ENCODE measurements at places on chromosomes 12 and 14. TPM values are rescaled to one million over a fixed set of nuclear protein-coding genes. Genes with fewer than 3 reads are reported as not detected.

WASHC4 gene
- 50.6 TPM for total RNA-seq

- H3K4me1 ChIP-seq, result no peaks in the 10 kb centered on the region
- no peak overlapping the region for H3K27ac ChIP-seq
- no peak overlapping the region for H3K4me3 ChIP-seq
- H3K36me3 ChIP-seq, result no peaks in the 10 kb centered on the region
- no peaks in the 10 kb centered on the region for H3K27me3 ChIP-seq
- DNase-seq, result no peak
Observed at GRCh38 chr12:49979791-49980190, 7.0 kb downstream of the AQP6 start.

PDE3A gene
- 94.7 TPM for total RNA-seq

RNF212B gene
- not detected for total RNA-seq

GRCh38 chr14:46352844-46353243 lies 298.7 kb downstream of the RPL10L start:
- no peaks in the 10 kb centered on the region for H3K27me3 ChIP-seq
- H3K4me3 ChIP-seq, result no peak overlapping the region

HNF1A gene
- total RNA-seq, result not detected

INHBC gene
- total RNA-seq, result not detected

GRCh38 chr14:85315733-85316290 lies 214.1 kb upstream of the FLRT2 start:
- DNase-seq, result no peak
- no peaks in the 10 kb centered on the region for H3K27me3 ChIP-seq
- no peak overlapping the region for H3K27ac ChIP-seq
- H3K4me3 ChIP-seq, result no peak overlapping the region
- no peaks in the 10 kb centered on the region for H3K4me1 ChIP-seq
- H3K36me3 ChIP-seq, result no peaks in the 10 kb centered on the region

- no peak overlapping the region for H3K27ac ChIP-seq
- no peaks in the 10 kb centered on the region for H3K4me1 ChIP-seq
- DNase-seq, result no peak
- no peaks in the 10 kb centered on the region for H3K36me3 ChIP-seq
- no peaks in the 10 kb centered on the region for H3K27me3 ChIP-seq
Observed at GRCh38 chr12:69064734-69065443, 131.9 kb upstream of the CPM start.

- no peak overlapping the region for H3K27ac ChIP-seq
- H3K4me1 ChIP-seq, result no peaks in the 10 kb centered on the region
- DNase-seq, result no peak
- no peaks in the 10 kb centered on the region for H3K27me3 ChIP-seq
- no peaks in the 10 kb centered on the region for H3K36me3 ChIP-seq
- H3K4me3 ChIP-seq, result no peak overlapping the region
Observed at GRCh38 chr12:83758888-83759631, 1072.4 kb downstream of the TMTC2 start.

SLC38A4 gene
- total RNA-seq, result 0.65 TPM

GRCh38 chr14:77880056-77880455 lies 80.1 kb downstream of the ADCK1 start:
- no peak overlapping the region for H3K27ac ChIP-seq
- no peak for DNase-seq
- H3K36me3 ChIP-seq, result no peaks in the 10 kb centered on the region
- no peaks in the 10 kb centered on the region for H3K4me1 ChIP-seq

MSI1 gene
- total RNA-seq, result 1.3 TPM

KRT74 gene
- not detected for total RNA-seq

PRICKLE1 gene
- 19.3 TPM for total RNA-seq

NOS1 gene
- 0.66 TPM for total RNA-seq

- no peak for DNase-seq
- no peak overlapping the region for H3K27ac ChIP-seq
- H3K4me3 ChIP-seq, result no peak overlapping the region
Observed at GRCh38 chr12:82810568-82810967, 123.9 kb downstream of the TMTC2 start.

DNA sequence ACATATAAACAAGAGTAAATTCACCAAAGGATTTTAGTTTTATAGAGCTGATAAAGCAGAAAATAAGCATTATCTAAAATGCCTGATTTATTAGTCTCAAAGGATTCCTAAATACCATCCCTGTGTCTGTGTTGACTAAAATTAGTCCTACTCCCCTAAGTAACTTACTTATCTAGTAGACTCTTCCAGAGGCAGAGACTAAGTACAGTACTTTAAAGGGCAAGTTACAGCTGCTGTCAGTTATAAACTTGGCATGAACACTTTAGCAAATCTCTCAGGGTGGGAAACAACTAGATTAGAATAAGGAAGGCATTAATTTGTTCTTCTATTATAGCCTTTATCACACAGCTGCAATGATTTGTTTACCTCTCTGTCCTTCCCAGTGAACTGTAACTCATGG lies 46.0 kb downstream of the ATP2B1 start:
- H3K4me3 ChIP-seq, result no peak overlapping the region
- no peaks in the 10 kb centered on the region for H3K36me3 ChIP-seq
- no peaks in the 10 kb centered on the region for H3K4me1 ChIP-seq
- H3K27me3 ChIP-seq, result no peaks in the 10 kb centered on the region
- DNase-seq, result no peak

DNA sequence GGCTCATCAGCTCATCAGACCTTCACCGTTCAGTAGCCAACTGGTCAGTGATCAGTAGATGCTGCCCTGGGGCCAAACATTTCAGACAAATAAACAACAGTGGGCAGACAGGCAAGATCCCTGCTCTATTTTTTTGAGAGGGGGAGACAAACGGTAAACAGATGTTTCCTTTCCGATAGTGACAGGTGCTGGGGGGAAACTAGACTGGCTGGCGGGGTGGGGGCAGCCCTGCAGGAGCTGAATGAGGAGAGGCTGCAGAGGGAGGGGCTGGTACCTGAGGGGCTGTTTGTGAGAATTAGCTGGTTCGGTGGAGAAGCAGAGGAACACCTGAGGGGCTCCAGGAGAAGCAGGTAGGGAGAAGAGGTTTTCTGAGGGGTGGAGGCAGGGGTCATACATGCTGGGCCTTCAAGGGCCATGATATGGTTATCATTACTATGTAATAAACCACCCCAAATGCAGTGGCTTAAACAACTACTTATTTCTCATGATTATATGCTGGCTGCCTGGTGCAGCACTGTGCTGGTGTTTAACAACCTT lies 8.2 kb upstream of the GOLGA3 start:
- peaks cover 4% of the 10 kb centered on the region for H3K36me3 ChIP-seq
- DNase-seq, result no peak
- H3K27ac ChIP-seq, result no peak overlapping the region
- no peaks in the 10 kb centered on the region for H3K4me1 ChIP-seq

DNA sequence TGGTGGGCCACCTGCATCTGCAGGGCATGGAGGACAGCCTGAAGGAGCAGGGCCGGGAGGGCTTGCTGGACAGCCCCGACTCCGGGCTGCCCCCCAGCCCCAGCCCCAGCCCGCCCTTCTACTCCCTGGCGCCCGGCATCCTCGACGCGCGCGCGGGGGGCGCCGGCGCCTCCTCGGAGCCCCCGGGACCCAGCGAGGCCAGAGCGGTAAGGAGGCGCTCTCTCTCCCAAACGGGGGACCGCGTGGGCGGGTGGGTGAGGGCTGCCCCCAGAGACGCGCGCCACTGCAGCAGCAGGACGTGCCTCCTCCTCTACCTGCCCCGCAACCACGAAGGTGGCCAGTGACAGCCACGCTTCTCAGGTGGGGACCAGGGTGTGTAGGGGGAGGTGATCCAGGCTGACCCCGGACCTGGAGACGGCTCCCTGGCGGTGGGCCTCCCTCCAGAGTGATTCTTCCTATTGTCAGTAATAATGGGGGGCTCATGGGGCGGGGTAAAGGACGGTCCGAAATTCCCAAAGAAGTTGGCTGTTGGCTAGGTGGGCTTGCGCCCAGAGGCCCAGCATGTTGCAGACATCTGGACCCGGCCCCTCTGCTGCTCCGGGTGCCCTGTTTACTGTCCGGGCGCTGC lies 652 bp downstream of the RFLNA start:
- H3K36me3 ChIP-seq, result no peaks in the 10 kb centered on the region
- peak; percentile 65 for DNase-seq
- no peaks in the 10 kb centered on the region for H3K4me1 ChIP-seq
- peak overlapping the region; percentile 23 for H3K4me3 ChIP-seq
- H3K27ac ChIP-seq, result no peak overlapping the region

GLI1 gene
- 15.5 TPM for total RNA-seq

SLC17A8 gene
- total RNA-seq, result not detected

NPFF gene
- total RNA-seq, result not detected

KRT83 gene
- total RNA-seq, result not detected

DNA sequence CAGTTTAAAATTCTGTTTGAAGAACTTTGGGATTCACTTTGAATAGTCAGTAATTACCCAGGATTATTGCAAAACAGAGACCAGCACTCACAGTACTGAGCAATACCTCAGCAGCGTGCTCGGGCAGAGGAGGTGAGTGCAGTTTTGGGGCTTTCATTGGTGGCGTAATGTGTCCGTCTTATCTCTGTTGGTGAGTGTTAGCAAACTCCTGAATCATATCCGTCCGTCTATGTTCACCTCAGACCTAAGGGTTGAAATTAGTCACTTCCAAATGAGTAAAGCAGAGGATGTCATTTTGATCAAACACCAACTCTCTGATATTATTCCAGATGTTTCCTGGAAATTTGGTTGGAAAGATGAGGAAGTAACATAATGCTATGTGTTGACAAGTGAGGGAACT lies 82.8 kb downstream of the BORCS5 start:
- no peaks in the 10 kb centered on the region for H3K4me1 ChIP-seq
- H3K27ac ChIP-seq, result no peak overlapping the region
- H3K27me3 ChIP-seq, result no peaks in the 10 kb centered on the region
- H3K4me3 ChIP-seq, result no peak overlapping the region
- H3K36me3 ChIP-seq, result no peaks in the 10 kb centered on the region

MGP gene
- 7,115 TPM for total RNA-seq

Data from aorta (tissue), 5 donors.